ENCODE measurements at places on chromosomes 11 and 22.
A peak's percentile ranks its signal among the peaks of the same experiment; 100 is the strongest.

- no peak for DNase-seq
Observed at GRCh38 chr11:92306966-92307510, 82.4 kb downstream of the FAT3 start.

- no peak for DNase-seq
Observed at GRCh38 chr11:33984682-33985389, 66.7 kb upstream of the CAPRIN1 start.

GRCh38 chr22:36201630-36202319 lies at the start of gene APOL4:
Gene APOL4, minus strand, starts transcription at chr22:36201809. Its CDS starts 75 bp downstream, at chr22:36201734.
- DNase-seq, result no peak

GRCh38 chr11:70306586-70307033 lies 36.1 kb downstream of the PPFIA1 start:
- no peak for DNase-seq

DNA sequence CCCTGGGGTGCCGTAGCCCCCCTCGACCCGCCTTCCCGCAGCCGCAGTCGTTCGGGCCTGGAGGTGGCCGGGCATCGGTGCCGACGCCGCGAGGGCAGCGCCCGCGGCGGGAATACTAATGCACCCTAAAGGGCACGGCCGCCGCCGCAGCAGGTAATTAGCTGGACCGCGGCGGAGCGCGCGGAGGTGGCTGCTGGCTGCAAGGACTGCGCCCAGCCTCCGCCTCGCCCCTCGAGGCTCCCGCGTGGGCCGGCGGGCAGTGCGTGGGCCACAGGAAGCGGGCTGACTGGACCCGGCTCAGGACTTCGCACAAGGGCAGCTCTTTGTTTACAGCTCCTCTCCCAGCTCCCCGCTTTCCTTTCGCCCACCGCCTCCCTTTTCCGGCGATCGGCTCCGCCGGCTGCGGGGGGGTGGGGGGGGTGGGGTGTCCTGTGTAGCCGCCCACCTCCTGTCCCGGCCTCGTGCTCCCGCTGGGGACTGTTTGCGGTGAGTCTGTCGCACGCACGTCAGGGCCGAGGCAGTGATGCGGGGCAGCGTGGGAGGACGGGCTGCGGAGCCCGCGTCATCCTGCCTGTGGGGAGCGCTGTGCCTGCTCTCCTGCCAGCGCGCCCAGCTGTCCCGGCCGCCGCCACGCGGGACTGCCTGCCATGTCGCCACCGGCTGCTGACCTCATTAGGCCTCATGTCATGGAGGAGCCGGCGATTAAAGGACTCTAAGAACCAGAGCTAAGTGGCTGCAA lies 53.2 kb downstream of the GRIK4 start:
- DNase-seq, result no peak

DNA sequence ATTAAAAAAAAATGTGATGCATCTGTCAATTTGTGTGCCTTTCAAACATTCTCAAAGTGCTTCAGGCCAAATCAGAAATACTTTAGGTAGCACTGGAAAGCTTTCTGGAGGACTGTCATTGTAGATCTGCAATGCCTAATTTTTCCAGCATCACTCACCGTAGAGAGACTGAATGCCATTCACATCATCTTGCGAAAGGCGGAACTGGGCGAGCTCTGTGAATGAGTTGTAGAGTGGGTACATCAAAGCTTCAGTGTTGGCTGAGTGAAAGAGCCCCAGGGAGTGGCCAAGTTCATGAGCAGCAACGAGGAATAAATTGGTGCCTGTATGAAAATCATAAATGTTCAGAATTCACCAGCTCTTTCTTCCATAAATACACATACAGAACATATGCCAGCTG lies 4.0 kb downstream of the MMP10 start:
- no peak for DNase-seq

- no peak for DNase-seq
Observed at GRCh38 chr22:36336246-36337182, 51.3 kb downstream of the MYH9 start.

- peak; percentile 31 for DNase-seq
Observed at GRCh38 chr11:73350908-73351636, 25.1 kb upstream of the RELT start.

GRCh38 chr11:32874132-32874531 lies 18.5 kb upstream of the QSER1 start:
- DNase-seq, result no peak

DNA sequence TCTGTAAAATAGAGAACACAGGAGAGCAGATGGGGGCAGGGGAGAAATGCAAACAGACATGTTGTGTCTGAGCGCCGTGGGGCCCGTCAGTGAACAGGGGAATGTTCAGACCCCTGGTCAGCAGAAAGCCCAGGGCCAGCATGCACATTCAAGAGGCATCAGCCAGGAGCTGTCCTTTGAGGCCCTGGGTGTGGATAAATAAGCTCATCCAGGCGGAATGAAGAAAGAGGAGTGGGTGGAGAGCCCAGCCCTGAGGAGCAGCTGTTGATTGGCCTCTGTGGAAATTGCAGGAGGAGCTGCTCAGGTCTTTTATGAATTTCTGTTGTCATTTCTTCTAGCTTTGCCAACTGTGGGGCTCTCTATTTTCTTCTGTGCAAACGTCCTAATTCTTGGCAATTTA lies 49.7 kb upstream of the CECR2 start:
- no peak for DNase-seq

GRCh38 chr22:23913306-23913660 lies 19.1 kb downstream of the MIF start:
- no peak for DNase-seq

Data from HS-5 (cell line).